ENCODE measurements at places on chromosomes 7 and 10. TPM values are rescaled to one million over a fixed set of nuclear protein-coding genes. Genes with fewer than 3 reads are reported as not detected.

AKR1E2 gene
- total RNA-seq = not detected

DOCK1 gene
- total RNA-seq = 37.6 TPM

FGL2 gene
- total RNA-seq = 7.5 TPM

DMBT1 gene
- total RNA-seq = 289 TPM

PAPOLB gene
- total RNA-seq = 0.05 TPM

CYP2C19 gene
- total RNA-seq = 0.08 TPM

DNA sequence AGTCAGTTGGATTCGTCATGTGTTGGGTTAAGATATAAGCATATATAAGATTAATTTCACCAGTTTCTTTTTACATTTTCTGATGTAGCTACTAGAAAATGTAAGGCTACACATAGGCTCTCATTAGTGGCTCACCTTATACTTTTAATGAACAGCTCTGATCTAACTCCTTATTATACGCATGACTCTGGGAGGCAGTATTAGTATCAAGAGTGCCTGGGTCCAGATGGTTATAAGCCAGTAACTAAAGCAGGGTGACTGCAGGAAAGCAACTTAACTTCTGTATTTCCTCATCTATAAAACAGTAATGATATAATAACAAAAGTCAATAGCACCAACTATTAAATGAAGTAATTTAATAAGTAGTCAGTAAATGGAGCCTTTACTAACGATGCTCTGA is 1.4 kb upstream of the ELMO1 start:
- no peak for DNase-seq

- DNase-seq = peak; percentile 64
These were observed 88.6 kb downstream of the SPAG6 start for GRCh38 chr10:22433875-22434274.

DNA sequence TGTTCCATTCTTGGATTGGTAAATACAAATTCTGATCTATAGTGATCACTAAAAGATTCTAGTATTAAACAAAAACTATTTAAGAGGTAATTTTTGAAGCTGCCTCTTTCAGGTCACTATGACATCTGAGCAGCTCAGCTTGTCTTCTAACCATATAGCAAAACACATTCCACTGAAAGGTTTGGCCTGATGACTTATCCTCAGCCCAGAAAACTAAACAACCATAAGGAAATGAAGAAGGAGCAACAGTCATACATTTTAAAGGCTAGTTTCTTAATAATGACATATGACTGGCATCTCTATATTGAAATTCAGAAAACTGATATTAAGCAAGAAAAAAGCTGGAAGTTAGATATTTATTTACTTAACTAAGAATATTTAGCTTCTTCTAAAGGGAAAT is 24.6 kb downstream of the NT5C2 start:
- DNase-seq = no peak

DNA sequence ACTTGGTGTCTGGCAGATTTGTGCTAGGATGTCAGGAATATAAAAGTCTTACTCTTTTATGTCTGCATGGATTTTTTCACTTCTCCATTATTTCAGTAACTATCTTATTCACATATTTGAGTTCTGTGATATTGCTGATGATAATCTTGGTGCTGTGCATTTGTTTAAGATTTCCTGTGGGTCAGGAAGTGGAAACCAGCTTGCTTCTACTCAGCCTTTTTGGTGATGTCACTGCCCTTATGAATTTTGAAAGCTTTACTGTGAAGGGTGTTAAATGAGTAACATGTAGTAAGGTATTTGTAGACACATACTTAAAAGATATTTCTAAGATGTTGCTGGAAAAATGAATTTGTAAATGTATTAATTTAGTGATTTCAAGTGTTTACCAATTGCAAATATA is 69.5 kb upstream of the VOPP1 start:
- no peak for DNase-seq

DNA sequence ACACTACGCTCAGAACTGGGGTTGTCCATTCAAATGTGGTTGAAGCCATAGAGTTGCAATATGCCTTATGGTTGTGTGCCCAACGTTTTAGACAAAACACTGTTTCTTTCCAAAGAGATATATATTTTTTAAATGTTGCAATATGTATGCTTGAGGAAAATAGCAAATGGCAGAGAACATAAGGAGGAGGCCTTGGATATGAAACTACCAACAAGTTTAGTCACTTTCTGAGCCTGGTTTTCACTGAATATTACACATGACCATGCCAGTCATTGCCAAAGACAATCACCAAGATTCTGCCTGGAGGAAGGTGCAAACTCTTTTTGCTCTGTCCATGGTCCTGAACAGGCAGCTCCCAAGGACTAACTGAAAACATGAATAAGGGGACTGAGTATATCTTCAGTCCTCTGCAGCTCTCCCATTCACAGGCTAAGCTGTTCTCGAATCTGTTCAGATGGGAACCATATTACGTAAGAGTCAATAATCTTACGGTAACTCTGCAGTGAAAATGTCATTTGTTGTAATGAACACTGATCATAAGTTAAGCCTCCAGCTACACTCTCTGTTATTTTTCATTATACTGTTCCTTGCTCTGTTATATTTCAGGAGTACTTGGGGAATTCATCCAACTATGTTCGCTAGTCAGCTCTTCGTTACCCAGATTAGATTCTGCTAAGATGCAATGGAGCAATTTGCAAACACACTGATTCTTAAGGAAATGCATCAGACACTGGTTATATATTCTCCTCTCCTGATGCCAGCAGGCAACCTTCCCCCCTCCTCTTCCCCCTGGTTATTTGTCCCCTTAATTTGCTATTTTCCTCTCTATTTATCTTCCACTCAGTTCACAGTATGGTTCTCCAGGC is 90.7 kb upstream of the C1QL3 start:
- DNase-seq = peak; percentile 79

DNA sequence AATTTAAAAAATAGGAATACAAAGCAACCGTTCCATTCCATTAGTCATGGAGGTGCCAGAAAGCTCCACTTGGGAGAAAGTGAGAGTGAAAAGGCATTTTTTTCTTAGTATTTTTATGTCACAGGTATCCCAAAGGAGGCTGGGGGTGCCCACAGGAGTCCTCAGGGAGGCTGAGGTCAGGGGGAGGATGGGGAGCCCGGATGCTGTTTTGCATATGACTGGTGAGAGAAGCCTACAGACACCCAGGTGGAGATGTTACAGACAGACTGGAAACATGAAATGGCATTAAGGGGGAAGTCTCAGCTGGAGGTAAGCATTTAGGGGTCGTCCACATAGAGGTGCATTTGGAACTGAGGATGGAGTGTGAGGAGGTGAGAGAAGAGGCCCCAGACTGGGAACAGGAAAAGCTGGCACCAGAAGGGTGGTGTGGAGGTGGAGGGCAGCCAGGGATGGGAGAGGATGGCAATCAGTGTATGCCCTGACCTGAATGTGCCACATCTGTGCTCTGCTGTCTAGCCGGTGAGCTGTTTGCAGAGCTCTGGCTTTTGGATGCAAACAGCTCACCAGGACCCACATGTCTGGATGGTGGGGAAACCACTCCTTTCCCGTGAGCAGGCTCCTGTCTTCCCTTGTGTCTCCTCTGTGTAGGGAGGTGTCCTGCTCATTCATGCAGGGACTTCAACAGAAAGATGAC is 101.1 kb downstream of the RAMP3 start:
- DNase-seq = no peak

DNA sequence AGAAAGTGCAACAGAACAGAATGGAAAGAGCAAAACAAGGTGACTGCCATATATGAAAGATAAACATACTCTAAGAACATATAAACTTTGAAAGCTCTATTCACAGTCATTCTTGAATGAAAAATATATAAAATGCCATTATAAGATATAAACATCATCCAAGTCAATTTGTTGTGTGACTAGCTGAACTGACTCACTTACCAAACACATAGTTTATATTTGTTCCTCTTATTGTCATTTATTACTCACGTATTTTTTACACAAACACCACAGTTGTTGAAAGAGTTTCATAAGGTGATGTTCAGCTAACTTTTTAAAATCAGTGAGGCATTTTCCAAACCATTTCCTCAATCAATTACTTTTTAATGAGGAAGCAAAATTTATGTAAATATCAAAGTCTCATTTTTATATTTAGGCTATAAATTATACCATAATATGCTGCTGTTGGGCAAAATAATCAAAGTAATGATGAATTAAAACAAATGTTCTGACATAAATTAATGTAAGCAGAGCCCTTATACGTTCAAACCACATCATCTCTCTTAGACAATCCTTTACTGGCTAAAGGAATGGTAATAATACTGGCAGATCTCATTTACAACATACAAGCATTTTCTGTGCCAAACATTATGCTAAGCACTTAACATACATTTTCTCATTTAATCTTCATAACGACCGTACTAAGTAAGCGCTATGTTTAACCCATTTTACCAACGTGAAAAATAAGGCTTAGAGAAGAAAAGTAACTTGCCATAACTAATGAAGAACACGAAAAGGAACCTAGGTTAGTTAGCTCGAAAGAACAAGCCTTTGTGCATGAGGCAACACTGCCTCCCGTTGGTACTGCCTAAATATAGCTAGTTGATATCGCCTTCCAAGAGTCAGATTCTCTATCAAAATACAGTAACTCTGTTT is 7.3 kb downstream of the LRRN3 start:
- DNase-seq = no peak

DNA sequence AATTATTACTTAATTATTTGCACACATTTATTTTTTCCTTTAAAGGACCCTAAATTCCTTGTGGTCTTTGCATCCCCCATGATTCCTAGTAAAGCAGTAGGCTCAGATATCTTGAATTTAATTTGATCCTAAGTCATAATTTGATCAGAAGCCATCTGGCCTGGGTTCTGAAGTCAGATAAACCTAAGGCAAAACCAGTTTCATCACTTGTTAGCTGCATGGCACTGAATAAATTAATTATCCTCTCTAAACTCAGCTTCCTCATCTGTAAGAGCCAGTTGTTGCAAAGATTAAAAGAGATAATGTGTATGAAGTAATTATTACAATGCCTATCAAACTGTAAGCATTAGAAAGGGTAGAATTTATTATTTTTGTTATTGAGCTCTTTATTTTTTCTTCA is 293.1 kb downstream of the GRM8 start:
- no peak for DNase-seq

DNA sequence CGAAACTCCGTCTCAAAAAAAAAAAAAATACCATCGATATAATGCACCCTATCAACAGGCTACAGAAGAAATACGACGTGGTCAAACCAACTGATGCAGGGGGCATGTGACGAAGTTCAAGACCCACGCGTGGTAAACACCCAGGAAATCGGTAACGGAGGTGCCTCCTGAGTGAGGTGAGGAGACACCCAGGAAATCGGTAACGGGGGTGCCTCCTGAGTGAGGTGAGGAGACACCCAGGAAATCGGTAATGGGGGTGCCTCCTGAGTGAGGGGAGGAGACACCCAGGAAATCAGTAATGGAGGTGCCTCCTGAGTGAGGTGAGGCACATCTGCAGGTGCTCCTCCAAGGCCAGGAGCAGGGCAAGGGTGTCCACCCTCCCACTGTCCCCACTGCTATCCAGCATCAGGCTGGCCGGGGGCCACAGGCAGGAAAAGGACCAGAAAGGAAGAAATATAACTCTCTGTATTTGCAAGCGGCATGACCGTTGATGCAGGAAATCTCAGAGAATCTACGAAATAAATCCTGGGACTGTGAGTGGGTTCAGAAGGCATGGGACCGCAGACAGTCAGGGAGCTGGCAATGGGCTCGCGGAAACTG is 10.7 kb upstream of the GPR146 start:
- no peak for DNase-seq

GRCh38 chr10:88064608-88065382 is 201.4 kb downstream of the PTEN start:
- peak; percentile 30 for DNase-seq

- peak; percentile 51 for DNase-seq
These were observed 101.2 kb downstream of the RGS10 start for GRCh38 chr10:119441151-119441821.

GRCh38 chr10:114839901-114840300 is 18.3 kb downstream of the FHIP2A start:
- DNase-seq = no peak

- peak; percentile 67 for DNase-seq
These were observed 65.8 kb downstream of the MGMT start for GRCh38 chr10:129532838-129533237.

- no peak for DNase-seq
These were observed 59.1 kb downstream of the ANKRD26 start for GRCh38 chr10:27041196-27041595.

- DNase-seq = no peak
These were observed 33.1 kb downstream of the HABP2 start for GRCh38 chr10:113585949-113586348.
